Activated CD4-positive, alpha-beta memory T cell treated with anti-CD3 and anti-CD28 coated beads, Interleukin-2, amount 10 ng/mL, durations not matched to agents 7 days and 5 days (primary cell): ENCODE measurements at places on chromosomes 3 and 15. TPM values are rescaled to one million over a fixed set of nuclear protein-coding genes. Genes with fewer than 3 reads are reported as not detected.

- no peak for DNase-seq
These were observed 263.2 kb downstream of the CNTN3 start for GRCh38 chr3:74351213-74351612.

GRCh38 chr3:147472846-147473245, 63.7 kb downstream of the ZIC1 start:
- no peak for DNase-seq

DNA sequence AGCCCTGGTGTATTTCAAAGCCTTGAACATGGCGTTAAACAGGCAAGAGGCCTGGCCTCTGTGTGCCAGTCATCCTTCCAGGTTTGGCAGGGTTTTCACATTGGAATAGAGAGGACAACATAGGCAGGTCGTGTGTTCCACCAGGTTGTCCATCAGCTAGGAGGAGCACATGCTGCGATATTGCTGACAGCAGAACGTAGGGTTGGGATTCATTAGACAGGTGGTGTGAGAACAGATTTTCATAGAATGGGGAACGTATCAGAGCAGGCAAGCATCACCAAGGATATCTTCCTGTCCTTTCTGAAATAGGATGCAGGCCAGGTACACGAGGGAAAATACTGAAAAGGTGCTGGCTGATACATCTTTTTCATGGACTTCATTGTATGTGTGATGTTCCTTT, 26.4 kb downstream of the MINAR1 start:
- DNase-seq = no peak

GRCh38 chr3:36175113-36175812, 205.0 kb upstream of the STAC start:
- DNase-seq = no peak

DNA sequence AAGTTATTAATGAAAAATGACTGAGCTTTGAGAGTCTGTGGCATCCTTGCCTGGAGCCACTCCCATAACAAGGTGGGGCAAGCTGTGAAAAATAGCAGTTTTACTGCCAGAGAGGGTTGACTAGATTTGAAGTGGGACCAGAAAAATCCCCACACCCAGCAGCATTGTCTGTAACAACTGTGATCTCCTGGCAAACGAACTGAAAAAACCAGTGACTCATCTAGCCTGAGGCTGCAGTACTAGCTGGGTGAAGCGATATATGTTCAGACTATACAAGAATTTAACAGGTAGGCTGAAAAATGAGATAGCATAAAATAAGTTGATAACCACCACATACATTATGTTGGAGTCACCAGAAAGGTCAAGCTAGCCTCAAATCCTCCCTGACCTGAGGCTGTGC, 64.0 kb downstream of the DPH6 start:
- no peak for DNase-seq

GRCh38 chr15:81052046-81052445, 51.3 kb downstream of the TLNRD1 start:
- DNase-seq = no peak

The FBXO40 gene
- not detected for total RNA-seq

The PLIN1 gene
- 0.08 TPM for total RNA-seq

- no peak for DNase-seq
These were observed 35.0 kb downstream of the ST6GAL1 start for GRCh38 chr3:186965141-186965879.

- no peak for DNase-seq
These were observed 730 bp downstream of the ZKSCAN7 start for GRCh38 chr3:44555723-44556122.

The GRIP2 gene
- 0.08 TPM for total RNA-seq

DNA sequence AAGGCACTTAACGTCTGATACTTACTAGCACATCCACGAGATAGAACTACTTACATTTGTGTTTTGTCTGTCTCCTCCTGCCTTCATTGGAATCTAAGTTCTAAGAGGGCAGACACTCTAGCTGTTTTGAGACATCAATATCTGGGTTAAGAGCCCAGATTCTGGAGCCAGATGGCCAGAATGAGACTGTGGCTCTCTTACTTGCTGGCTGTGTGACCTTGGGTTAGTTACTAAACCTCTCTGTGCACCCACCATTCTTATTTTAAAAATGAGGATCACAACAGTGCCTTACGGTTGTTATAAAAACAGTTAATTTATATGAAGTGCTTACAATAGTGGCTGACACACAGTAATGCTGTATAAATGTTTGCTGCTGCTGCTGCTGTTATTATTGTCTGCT, 7.7 kb downstream of the STARD5 start:
- no peak for DNase-seq

DNA sequence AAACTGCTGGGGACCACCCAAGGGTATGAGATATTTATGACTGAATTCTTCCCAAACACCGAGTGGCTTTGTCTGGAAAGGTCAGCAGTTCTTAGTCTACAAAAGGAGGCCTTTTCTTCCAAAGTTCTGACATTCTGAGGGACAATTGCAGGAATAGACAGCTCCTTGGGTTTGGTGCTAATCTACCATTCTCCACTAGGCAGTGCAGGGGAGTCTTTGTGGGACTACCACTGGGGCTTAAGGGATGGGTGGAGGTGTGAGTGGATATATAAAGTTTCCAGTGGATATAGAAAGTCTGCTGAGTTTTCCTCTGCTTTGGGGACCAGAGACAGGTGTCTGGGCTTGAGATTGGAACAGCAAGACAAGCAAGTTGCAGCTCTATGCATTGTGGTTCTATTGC, 62.7 kb downstream of the EXOG start:
- no peak for DNase-seq

DNA sequence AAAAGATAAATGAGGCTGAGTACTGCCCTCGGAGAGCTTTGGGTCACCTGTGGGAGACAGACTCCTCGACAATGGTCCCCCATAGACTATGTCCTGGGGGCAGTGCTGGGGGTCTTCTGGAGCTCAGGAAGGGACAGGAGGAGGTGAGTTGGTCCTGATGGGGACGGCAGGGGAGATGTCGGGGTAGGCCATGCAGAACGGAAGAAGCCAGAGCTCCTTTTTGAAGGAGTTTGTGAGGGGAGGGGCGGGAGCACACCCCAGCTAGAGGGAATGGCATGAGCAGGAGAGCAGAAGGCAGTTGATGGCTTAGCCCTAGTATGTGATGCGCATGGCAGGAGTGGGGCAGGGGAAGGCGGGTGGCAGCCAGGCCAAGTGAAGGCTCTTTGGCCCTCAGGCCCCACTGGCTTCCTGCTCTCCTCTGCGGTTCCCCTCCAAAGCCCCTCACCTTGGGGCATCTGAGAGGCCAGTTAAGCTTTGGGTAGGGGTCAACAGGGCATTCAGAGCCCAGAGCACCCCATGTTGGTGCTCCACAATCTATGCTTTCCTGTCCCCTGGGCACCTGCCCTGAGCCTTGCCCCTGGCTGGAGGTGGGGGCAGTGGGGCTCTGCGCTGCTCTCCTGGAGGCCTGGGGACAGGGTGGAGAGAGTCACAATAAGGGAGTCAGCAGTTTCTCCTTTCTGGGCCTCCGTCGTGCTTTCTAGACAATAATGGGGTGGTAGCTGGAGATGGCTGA, 179.3 kb downstream of the SMAD6 start:
- no peak for DNase-seq

The TMCO5A gene
- total RNA-seq = not detected

GRCh38 chr3:138332472-138333073, 2.9 kb upstream of the NME9 start:
- DNase-seq = no peak

The PCSK6 gene
- total RNA-seq = 0.58 TPM

The LYZL4 gene
- not detected for total RNA-seq

The STXBP5L gene
- total RNA-seq = not detected

DNA sequence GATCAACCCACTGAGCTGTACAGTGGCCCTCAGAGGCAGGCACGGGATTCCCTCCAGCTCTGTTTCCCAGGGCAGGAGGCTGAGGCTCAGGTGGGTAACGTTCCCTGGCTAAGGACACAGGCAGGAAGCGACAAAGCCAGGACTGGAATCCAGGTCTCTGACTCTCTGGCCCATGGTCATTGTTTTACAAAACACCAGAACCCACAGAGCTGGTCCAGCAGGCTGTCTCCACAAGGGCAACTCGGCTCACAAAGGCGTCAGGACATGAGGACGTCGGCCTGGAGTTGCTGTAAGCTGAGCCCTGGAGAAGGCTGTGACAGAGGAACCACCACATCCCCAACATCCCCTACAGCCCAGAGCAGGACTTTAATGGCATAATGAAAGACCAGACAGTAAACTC, 30.7 kb downstream of the NUP210 start:
- no peak for DNase-seq

- no peak for DNase-seq
These were observed 500.4 kb upstream of the CDIN1 start for GRCh38 chr15:36079021-36079420.

The DNAH12 gene
- 0.05 TPM for total RNA-seq

The GPR87 gene
- not detected for total RNA-seq

DNA sequence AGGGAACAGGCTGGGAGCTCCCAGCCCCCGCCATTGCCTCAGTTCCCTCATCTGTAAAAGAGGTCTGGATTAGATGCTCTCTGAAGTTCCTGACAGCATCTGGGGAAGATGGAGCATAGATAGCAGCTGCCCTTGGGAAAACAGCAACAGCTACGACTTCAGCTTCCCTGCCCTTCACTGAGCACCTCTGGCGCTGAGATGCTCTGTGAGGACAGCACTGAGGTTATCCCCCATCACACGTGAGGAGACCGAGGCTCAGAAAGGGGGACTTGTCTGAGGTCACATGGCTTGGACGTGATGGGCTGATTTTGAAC, 11.1 kb upstream of the RPL29 start:
- no peak for DNase-seq

DNA sequence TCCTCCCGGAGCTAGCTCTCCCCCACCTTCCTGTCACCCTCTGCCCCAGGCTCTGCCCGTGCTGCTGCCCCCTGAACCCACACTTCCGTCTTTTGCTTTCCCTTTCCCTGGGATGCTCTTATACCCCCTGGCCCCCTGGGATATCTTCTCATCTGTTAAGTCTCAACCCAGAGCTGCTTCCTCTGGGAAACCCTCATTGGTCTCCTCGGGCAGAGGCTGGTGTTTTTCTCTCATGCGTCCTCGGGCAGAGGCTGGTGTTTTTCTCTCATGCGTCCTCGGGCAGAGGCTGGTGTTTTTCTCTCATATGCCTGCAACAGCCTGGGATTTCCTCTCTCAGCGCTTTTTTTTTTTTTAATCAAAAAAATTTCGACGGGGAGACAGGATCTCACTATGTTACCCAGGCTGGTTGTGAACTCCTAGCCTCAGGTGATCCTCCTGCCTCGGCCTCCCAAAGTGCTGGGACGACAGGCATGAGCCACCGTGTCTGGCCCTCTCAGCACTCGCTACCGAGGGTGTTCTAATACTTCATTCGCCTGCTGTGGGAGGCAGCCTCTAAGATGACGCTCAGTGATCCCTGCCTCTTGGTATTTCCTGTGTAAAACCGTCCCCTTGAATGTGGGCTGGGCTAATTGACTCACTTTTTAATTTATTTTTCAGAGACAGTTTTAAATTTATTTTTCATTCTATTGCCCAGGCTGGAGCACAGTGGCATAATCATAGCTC, 62.7 kb upstream of the TFRC start:
- DNase-seq = no peak

GRCh38 chr15:55283379-55284147, 6.0 kb downstream of the RAB27A start:
- no peak for DNase-seq

The MLH1 gene
- total RNA-seq = 50.9 TPM

- no peak for DNase-seq
These were observed 258.5 kb upstream of the PROK2 start for GRCh38 chr3:72043204-72044133.
